Fibroblast of skin of right biceps (primary cell): ENCODE measurements at places on chromosomes 11 and 22.

GRCh38 chr11:61147271-61147670 lies 14.0 kb downstream of the VPS37C start:
- DNase-seq: no peak

- no peak for DNase-seq
Observed at GRCh38 chr11:118708296-118708695, 28.8 kb upstream of the TREH start.

DNA sequence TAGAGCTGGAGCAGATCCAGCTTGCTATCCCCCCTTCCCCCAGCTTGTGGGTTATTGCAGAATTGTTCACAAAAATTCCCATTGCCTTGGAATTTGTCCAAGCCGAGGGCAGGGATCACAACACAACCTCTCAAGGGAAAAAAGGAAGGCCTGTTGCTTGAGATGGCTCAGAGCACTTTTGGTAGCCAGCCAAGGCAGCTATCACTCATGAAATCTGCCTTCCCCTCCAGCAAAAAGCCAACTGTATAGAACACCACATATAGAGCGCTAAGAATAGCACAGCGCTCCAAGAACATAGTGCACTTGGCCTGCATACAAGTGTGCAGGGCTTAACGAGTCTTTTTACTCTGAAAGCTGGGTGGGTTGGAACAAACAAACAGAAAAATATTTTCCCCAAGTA lies 46.2 kb downstream of the FAM83F start:
- DNase-seq: peak; percentile 88

DNA sequence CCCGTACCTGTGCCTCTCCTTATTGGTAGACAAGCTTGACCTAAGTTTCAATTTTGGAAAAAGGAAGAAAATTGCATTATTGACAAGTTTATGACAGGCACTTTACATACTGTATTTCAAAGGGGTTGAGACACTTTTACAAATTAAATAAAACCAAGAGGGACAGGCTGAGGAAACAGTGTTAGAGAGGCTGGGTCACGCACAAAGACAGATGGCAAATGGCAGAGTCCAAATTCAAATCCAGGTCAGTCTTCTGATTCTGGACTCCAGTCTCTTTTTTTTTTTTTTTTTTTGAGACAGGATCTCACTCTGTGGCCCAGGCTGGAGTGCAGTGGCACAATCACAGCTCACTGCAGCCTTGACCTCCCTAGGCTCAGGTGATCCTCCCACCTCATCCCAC lies 10.1 kb downstream of the TRIM66 start:
- no peak for DNase-seq
